Stimulated activated naive CD8-positive, alpha-beta T cell treated with anti-CD3 and anti-CD28 coated beads, Interleukin-15, Interleukin-2, amounts not matched to agents 100 U/mL and 50 U/mL, for 24 hours (primary cell): ENCODE measurements at places on chromosomes 2 and 18.

DNA sequence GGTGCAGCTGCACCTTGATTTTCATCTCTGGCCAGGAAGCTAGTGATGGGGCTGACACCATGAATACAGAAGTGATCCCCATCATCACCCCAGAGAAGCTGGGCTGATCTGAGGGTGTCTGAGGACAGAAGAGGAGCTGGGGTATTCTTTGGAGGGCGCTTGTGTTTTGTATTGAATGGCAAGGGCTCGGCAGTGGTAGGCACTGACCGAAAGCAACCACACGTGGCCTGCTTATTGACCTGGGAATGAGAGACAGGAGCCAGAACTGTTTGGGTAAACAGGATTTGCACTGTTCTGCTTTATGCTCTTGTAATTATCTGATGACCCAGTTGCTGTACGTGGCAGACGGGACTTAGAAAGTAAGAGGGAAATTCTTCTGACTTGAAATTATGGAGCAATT is 62.6 kb upstream of the RPL31 start:
- no peak for DNase-seq

DNA sequence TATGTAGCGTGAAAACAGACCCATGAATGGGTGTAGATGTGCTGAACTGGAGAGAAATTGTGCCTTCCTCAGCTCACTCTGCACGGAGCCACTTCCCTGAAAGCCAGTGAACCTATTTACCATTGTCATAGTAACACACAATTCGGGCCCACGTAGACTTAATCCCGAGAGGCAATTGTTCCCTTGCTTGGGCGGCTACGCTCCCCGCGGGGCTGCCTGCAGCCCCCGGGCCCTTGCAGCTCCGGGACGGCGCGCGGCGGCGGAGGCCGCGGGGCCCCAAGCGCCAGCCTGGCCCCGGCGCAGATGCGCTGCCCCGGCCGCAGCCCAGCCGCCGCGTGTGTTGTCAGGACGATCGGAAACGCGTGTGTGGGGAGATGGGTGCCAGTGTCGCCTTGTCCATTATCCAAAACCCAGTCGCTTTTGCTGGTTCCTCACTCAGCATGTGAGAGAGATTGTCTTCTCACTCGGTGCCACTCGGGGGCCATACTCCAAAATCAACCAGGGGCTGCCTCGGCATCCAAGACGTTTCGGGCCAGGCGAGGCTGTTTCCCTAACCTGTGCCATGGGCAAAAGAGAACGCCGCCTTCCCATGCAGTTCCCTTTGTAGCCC is 17.9 kb upstream of the LRRTM1 start:
- no peak for DNase-seq

DNA sequence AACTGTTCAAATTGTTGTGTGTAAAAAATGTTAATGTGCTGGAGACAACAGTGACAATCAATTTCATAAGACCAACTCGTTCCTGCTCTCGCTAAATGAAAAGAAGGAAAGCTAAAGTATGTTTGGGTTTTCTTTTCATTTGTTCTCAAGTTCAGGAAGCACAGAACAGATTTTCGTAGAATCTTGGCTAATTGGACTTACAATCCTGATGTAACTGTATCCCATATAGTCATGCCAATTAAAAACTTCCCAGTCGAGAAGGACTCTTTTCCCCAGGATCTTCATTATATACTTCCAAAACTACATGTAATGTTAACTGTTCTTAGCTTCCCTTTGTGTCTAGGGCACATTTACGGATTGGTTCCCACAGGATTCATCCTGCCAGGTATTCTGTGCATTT is 135.4 kb upstream of the ITGB6 start:
- DNase-seq: no peak

GRCh38 chr2:167134381-167135072 is 246.2 kb downstream of the XIRP2 start:
- no peak for DNase-seq

DNA sequence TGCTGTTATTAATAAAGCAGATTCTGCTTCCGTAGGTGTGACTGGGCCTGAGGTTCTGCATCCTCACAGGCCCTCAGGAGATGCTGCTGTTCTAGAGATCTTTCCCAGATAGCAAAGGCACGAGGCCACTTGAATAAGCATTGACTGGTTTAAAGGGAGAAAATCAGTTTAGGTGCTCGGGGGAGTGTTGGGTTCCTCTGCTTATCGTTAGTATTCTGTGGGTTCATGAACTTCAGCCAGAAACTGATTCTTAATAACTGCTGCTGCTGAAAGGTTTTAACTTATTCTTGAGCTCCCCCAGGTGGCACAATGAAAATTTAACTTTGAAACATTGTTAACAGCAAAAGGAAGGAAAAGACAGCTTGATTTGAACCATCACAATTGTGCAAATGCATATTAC is 56.9 kb downstream of the ITGA6 start:
- DNase-seq: no peak

- no peak for DNase-seq
Observed at GRCh38 chr2:103002954-103003353, 241.1 kb downstream of the TMEM182 start.

- DNase-seq: no peak
Observed at GRCh38 chr2:190205657-190206056, 114.0 kb downstream of the HIBCH start.

DNA sequence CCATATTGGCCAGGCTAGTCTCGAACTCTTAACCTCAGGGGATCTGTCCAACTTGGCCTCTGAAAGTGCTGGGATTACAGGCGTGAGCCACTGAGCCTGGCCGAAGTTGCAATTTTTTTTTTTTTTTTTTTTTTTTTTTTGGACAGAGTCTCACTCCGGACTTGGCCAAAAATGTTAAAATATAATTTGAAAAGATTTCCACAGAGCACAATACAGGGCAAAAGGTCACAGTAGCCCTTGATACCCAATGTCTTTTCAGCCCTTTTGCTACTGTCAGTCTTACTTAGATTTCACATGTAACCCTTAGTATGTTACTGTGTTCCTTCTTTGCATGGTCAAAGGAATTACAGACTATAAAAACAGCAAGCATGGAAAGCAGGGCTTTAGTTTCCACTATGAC is 42.6 kb upstream of the MAPRE2 start:
- no peak for DNase-seq

GRCh38 chr2:176745543-176746200 is 466.9 kb upstream of the HNRNPA3 start:
- DNase-seq: no peak

DNA sequence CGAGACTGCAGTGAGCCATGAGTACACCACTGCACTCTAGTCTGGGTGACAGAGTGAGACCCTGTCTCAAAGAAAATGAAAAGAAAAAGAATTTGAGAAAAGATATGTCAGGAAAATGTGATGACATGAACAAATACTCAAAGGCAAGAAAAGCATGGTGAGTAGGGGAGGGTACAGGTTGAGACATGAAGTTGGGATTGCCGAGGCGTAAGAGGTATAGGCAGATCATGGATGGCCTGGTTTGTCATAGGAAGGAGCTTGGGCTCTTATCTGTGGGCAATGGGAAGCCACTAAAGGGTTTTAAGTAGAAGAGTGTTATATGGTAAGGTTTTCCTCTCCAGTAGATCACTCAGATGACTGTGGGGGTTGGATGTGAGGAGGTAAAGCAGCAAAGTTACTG is 32.3 kb downstream of the SPAST start:
- DNase-seq: no peak

GRCh38 chr18:519019-519879 is 18.7 kb upstream of the COLEC12 start:
- peak; percentile 7 for DNase-seq

DNA sequence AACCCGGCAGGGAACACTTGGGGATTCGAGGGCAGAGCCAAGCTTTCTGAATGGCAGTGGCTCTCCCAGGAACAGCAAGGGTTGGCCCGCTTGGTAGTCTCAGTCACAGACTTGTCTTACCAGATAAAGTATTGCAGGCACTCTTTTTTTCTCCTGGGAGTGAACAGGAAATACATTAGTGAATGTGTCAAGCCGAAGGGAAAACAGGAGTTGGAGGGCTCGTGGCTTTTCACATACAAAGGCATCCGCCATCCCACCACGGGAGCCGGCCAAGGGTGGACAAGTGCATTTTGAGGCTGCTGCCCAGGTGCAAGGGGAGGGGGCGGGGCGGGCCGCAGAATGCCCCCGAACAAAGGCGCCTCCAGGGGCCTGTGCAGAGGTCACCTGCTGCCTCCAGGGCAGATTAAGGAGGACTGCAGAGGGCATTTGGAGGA is 163.3 kb upstream of the SIX3 start:
- DNase-seq: no peak

DNA sequence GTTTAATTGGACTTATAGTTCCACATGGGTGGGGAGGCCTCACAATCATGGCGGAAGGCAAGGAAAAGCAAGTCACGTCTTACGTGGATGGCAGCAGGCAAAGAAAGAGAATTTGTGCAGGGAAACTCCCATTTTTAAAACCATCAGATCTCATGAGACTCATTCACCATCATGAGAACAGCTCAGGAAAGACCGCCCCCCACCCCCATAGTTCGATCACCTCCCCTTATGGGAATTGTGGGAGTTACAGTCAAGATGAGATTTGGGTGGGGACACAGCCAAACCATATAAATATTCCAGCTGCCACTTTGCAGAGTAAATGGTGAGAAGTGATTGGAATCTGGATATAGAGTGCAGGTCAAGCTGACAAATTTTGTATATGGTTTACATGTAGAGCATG is 187.4 kb downstream of the ARL4C start:
- DNase-seq: peak; percentile 48

DNA sequence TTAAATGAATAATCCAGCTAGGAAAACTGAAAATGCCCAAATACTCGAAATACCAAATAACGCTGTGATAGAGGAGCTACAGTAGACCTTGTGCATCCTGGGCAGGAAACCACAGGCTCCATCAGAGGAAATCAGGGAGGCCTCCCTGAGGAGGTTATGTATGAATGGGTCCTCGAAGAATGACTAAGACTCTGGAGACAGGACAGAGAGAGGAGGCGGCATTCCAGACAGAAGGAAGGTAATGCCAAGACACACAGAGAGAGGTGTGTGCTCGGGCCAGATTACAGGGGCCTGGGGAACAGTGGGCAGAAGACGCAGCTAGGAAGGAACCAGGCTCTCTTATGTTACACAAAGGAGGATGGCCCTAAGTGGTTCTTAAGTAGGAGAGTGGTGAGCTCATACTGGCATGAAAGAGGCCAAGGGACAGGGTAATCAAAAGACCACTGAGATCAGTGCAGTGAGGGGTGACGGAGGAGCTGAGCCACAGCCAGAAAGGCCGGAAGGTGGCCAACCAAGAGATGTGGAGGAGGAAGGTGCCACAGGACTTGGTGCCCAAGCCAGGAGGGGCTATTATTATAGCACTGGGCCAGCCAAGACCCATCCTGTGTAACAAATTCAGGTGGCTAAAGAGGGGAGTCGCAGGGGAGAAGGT is 9.9 kb downstream of the ST3GAL5 start:
- DNase-seq: no peak

DNA sequence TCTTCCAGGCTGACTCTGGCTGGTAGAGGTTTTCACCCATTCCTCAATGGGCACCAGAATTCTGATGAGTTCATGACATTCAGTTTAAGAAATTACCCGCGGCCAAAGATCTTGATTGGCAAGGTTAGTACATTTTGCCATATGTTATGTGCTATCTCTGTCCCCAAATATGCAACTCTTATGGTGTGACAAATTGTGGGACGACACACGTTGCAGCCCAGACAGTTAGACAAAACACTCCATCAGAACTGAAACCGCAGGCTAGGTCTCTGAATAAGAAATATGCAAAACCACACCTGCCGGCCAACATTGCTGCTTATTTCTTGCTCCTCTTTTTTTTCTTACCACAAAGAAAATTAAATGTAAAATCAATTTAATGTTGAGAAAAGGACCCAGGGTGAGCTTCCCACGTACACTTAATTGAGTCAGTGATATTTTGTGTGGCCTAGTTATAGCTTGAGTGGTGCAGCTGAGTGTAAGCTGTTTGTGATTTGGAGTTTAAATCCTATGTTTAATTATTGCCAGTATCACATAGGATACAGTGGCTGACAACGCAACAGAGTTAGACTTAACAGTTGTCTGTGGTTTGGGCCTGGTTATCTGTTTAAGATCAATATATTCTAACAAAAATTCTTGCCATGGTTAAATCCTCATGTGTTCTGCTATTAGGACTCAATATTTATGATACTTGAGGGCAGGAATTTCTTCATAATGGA is 35.7 kb upstream of the LTBP1 start:
- no peak for DNase-seq

DNA sequence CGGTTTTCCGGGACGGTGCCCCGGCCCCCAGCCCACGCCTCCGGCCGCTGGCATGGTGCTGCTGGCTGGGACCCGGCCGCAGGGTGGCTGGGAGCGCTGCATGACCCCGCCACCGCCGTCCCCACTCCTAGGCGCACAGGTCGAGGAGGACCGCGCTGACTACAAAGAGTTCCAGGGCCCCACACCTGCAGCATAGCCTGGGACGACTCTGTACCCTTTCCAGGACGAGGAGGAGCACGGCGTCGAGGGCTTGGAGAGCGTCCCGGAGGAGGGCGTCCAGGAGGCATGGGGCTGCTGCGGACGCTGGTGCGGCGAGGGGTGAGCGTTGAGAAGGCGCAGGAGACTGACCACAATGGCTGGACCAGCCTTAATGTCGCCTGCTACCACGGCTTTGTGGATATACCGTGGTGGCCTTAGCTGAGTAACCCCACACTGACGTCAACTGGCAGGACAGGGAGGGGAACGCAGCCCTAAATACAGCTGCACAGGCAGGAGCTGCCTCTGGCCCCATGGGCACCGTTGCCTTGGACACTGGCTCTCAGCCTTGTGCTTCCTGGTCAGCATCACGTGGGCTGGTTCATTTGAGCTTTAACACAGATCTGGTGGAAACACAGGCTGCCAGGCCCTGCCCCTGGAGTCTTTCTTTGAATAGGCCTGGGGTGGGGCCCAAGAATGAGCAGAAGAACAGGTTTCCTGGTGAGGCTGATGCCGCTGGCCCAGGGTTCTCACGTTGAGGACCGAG is 40.9 kb upstream of the TRIM43B start:
- no peak for DNase-seq

DNA sequence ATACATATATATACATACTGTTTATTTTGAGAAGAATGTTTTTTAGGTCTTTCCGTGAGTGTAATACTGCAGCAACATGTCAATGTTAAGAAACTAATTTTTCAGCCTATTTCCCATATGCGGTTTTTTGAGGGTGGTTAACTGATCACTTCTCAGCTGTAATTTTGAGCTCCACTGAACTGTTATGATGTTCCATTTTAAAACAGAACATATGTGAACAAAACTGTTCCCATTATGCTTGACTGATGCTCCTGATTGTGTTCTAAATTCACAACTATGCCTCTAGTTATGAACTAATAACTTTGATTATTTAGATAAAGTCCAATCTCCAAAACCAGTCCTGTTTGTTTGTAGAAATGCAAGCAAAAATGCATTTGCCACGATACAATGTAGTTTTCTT is 511.2 kb upstream of the FSIP2 start:
- DNase-seq: no peak

DNA sequence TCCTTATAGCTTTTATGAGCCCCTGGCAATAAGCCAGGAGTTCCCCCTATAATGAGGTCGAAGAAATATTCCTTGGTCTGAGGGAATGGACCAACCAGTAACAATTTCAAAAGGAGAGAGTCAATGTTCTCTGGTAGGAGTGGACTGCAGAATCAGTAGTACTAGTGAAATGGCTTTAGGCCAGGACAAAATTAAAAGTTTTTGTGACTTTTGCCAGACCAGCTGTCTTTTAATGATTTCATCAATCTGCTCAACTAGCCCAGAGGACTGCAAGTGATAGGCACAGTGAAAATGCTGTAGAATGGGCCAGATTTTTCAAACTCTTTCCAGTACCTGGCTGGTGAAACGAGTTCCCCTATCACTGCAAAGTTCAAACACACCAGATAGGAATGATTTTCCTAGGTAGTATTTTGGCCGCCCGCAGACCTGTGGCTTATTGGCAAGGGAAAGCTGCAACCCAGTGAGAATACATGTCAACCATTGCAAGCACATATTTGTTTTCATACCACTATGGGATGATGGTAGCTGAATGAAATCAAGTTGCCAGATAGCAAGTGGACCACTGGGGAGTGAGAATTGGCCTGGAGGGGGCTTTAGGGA is 45.5 kb downstream of the CERS6 start:
- DNase-seq: no peak
